ENCODE measurements at places on chromosomes 12 and 14.

DNA sequence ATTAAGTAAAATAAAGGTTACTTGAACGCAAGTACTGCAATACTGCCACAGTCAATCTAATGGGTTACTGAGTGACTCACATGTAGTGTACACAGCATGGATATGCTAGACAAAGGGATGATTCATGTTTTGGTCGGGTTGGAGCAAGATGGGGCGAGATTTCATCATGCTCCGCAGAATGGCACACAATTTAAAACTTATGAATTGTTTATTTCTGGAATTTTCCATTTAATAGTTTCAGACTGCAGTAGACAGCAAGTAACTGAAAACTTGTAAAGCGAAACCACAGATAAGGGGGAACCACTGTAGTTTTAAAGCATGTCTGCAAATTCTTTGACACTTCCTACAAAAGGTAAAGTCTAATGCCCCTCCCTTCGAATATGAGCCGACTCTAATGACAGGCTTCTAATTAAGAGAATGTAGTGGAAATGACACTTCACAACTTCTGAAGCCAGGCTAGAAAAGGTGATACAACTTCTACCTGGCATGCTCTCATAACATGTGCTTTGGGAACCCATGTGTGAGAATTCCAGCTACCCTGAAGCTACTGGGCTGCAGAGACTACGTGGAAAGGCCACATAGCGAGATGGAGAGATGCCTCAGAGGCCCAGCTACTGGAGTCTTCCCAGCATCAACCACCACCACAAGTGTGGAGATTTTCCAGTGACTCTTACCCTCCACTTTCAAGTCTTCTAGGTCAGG is 13.9 kb upstream of the TCP11L2 start:
- DNase-seq, result no peak

DNA sequence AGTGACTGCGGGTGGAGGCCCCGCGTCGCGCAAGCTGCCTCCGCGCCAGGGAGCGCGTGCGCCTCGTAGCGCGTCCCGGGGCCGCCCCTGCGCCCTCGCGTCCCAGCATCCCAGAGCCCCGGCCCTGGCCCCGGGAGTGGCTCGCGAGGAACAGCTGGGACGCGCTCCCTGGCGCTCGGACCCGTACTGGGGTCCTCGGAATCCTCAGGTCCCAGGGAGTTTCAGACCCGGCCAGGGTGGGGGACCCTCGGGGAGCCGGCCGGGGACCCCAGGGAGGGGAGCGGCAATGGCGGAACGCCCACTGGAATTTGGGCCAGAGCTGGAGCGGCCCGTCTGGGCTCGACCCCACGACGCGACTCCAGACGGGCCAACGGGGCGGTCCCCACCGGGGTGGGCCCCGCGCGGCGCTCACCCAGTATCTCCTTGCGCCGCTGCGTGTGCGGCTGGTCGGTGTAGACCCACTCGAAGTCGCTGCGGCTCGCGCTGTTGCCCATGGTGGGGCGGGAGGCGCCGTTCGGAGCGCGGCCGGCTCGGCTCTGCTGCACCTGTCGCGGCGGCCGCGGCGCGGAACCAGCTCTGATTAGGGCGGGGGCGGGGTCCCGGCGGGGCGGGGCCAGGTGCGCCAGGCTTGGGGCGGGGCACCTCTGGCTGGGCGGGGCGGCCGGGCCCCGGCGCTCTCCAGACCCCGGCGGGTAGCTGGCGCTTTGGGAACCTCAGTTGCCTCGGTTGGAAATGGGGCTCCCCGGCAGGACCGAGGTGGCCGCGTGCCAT is at the start of gene DEGS2:
DEGS2 (minus strand) TSS at position 552 of the 771 bp plus-strand sequence; CDS start at position 494, 58 bp downstream.
- peak; percentile 84 for DNase-seq

GRCh38 chr12:114638790-114639435 is 45.1 kb downstream of the TBX3 start:
- no peak for DNase-seq

GRCh38 chr14:91394105-91395081 is 23.2 kb downstream of the CCDC88C start:
- DNase-seq, result no peak

GRCh38 chr12:82835217-82835616 is 148.5 kb downstream of the TMTC2 start:
- DNase-seq, result no peak

- DNase-seq, result no peak
Measured at GRCh38 chr12:19646599-19646998, 207.3 kb downstream of the AEBP2 start.

DNA sequence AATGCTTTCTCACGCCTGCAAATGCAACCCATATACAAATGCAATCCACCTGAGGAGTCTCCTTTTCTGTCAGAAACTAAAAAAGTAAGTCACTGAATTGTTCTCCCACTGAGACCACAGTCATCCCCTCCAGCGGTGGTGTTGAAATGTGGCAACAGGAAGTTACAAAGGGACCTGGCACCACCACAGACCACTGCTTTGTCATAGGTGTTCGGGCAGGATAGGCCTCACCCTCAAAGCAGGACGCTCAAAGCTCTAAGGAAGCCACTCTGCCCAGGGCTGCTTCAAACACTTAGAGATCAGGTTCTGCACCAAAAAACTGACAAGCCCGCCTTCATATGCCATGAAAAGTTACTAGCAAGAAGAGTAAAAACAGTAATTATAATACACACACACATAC is 11.3 kb downstream of the PHLDA1 start:
- no peak for DNase-seq

- no peak for DNase-seq
Measured at GRCh38 chr12:68865399-68866164, 57.6 kb downstream of the MDM2 start.

- peak; percentile 51 for DNase-seq
Measured at GRCh38 chr14:92513966-92514843, 624 bp downstream of the RIN3 start.

- DNase-seq, result peak; percentile 79
Measured at GRCh38 chr12:31590642-31591379, at the start of gene DENND5B. TSS of gene DENND5B (minus strand) at chr12:31591136. CDS start at chr12:31590832, 304 bp downstream.

- no peak for DNase-seq
Measured at GRCh38 chr14:90523961-90524875, 127.4 kb downstream of the CALM1 start.

DNA sequence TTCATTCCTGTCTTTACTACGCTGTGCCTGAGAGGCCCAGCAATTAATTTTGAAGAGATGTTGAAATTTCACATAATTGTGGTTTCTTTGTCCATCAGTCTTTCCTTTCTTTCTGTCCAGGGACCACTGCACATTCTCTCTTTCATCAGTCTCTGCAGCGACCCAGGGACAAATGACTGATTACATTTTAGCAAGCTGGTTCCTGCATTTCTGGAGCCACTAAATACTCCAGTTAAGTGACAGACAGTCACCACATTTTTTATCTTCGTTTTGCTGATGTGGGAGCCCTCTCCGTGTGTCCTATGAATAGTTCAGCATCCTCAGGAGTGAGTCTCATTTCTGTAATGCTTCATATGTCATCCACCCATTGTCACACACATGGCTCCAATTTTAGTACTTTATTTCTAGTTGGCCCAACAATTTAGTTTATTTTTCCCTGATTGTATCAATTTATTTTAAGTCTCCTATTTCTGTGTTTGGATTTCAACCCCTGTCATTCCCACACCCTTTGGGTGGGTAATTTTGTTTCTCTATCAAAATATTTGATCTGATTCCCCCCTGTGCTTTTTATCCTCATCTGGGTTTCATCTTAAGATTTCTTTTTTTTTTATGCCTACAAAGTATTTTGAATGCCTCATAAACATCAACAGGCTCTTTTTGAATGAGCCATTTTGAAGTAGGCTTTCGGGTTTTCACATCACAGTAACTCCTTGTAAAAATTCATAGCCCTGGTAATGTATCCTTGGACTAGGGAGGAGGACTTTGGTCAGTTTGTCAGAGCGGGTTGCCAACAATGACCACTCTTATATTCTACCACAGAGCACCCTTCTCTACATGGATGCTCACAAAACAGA is 1196.5 kb downstream of the GALC start:
- DNase-seq, result no peak

- no peak for DNase-seq
Measured at GRCh38 chr12:60148109-60148508, 552.3 kb downstream of the SLC16A7 start.

GRCh38 chr14:71414631-71415403 is 507.6 kb downstream of the PCNX1 start:
- DNase-seq, result no peak

DNA sequence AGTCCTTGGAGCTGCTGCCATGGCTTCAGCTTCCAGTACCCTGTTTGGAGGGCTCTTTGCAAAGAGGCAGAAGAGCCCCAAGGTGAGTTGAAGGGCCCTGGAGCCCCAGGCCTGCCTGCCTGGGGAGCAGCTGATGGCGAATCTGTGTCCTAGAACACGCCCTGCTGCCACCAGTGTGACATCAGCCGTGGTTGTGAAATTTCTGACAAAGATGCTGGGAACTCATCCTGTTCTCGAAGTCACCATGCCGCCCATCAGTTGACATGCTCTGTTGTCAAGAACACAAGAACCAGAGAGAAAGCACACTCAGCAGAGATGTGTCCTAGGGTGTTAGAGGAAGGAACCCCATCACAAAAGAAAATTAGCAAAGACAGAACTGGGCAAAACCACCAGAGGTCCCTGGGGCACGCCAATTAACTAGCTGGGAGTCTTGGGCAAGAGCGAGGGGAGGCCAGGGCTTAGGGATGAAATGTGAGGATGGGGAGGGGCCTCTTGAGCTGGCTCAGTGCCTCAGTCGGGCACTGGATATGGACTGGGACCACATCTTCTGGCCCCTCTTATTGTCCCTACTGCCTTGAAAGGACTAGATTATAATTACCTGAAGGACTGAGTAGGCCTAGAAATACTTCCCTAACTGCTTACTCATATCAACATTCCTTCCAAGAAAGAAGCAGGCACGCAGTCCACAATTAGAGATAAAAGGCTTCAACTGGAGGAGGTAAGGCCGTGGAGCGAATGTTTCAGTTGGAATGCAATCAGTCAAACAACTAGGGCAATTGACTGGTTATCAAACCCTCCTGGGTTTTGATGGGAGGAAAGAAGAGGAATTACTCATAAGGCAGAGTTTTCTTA is 163.1 kb downstream of the CACNA1C start:
- DNase-seq, result no peak

- DNase-seq, result no peak
Measured at GRCh38 chr14:101069228-101069549, 165.7 kb upstream of the RTL1 start.

DNA sequence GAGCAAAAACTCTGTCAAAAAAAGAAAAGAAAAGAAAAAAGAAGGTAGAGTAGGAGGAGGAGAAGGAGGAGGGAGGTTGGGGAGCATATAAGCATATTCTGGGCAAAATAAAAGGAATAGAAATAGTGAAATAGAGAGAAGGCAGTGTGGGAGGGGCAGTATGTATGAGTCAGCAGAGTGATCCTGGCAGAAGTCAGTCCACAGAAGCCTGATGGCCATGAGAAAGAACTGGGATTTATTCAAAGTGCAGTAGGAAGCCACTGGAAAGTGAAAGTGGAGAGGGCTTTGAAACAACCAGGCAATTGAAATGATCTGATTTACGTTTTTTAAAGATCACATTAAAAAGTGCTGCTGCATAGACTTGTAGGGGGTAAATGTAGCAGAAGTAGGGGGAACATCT is 368.6 kb upstream of the USP15 start:
- no peak for DNase-seq

DNA sequence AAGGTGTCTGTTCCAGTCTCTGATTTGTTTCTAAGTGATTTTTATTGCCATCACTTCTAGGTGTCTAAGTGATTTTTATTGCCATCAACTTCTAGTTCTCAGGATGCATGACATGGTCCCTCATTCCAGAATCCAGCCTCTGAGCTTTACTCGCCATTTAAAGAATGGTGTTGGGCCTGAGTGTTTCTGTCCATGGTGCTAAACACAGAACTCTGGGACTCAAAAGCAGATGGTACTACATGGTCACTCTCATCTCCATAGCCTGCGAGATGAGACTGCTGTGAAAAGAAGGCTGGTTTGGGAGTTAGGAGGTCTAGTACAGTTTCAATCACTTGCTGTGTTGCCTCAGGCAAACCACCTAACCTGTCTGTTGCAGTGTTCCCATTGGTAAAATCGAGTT is 276.6 kb downstream of the NRXN3 start:
- DNase-seq, result no peak

DNA sequence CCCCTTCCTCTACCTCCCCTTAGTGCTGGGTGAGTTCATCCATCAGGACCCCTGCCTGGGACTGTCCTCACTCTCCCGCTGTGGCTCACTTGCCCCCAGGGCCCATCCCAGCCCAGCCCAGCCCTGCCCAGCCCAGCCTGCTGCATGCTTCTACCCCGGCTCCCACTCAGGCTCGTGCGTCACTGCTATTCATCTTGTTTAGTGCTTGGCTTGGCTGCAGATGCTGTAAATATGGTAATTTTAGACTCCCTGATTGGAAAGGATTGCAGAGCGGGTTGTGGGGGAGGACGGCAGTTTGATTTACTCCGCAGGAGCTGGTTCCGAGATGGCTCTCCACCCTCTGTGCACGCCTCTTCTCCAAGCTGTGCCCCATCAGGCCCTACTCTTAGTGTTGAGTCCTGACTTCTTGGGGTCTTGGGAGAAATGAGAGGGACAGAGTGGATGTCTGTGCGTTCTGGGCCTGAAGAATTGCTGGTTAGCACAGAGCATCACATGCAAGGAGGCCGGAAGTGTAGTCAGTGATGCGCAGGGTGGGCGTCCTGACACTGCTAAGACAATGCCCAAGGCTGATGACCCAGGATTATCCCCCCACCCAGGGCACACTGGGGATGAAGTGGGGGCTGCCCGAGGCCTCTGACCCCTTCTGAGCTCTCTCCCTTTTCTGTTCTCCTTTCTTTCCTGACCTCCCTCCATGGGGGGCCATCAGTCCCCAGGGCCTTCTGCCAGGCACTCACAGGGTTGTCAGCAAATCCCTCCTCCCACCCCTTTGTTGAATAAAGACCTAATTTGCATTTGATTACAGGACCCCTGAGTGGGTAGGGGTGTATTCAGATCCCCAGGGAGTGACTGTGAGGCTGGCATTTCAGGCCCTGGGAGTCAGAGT is 244.4 kb downstream of the ZFP36L1 start:
- DNase-seq, result no peak

- no peak for DNase-seq
Measured at GRCh38 chr14:85634205-85634604, 104.3 kb downstream of the FLRT2 start.

- DNase-seq, result no peak
Measured at GRCh38 chr12:67498991-67499390, 149.6 kb upstream of the DYRK2 start.

DNA sequence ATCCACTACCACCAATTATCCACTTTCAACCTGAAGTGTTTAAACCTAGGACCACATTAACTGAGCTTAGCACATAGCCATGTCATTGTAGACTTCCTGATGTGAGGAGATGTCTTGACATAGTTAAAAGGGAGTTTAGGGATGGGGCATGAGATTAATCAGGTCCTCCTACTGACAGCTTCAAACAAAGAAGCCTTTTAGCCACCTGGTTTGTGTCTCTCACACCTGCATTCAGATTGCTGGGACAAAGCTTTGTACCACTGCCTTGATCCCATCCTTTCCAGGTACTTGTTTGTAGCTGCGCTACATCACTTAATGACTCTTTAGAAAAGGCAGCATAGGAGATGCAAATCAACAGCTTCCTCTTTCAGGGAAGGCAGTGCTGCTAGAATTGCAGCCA is 340.7 kb upstream of the DDHD1 start:
- DNase-seq, result no peak

DNA sequence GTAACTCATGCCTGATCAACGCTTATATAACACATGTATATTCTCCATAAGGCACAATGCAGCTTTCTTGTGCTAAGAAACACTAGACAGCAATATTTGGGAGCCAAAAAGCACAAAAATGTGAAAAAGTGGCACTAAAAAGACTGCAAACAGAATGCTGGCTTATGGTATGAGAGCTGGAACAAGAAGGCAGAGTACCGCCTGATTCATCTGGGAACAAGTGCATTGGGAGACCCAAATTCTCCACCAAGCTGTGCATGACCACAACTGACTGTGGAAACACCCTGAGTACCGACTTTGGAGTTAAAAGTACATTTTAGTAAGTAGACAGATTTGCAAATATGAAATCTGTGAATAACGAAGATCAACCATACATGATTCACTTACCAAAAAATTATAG is 25.1 kb downstream of the E2F7 start:
- no peak for DNase-seq
